Bronchial epithelial cell (primary cell): ENCODE measurements at places on chromosomes 2 and 18. TPM values are rescaled to one million over a fixed set of nuclear protein-coding genes. Genes with fewer than 3 reads are reported as not detected.

Gene SERPINB3
- 22.4 and 165 TPM in 2 replicates for total RNA-seq

- DNase-seq, result no peak
Observed at GRCh38 chr2:159000072-159000471, 31.6 kb downstream of the TANC1 start.

GRCh38 chr18:34710934-34711333, 836 bp downstream of the DTNA start:
- peak; percentile 34 for DNase-seq

DNA sequence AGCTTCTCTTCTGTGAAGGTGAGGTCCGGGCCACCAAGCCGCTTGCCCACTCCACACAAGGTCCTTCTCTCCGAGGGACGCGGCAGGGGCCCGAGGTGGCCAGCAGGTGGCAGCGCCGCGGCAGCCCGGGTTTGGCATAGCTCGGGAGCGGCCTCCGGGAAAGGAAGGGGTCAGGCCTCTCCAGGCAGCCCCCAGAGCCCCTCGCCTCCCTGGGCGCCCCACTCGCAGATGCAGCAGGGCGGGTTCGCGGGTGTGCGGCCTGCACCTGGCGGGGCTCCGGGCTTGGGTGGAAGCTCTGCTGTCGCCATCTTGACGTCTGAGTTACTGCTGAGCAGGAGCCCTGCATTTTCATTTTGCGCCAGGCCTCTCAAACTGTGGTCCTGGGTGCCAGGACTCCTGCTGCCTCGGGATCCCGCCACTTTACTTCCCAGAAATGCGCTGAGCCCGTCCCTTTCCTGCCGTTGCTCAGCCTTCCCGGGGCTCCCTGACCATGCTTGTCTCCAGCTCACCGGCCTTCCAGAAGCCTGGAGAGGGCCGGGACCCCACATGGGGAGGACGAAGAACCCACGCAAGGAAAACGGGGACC, 18.6 kb upstream of the NCL start:
- peak; percentile 29 for DNase-seq

GRCh38 chr2:15265889-15266288, 295.2 kb downstream of the NBAS start:
- no peak for DNase-seq

- DNase-seq, result no peak
Observed at GRCh38 chr2:110829413-110830146, 97.2 kb downstream of the ACOXL start.

- peak; percentile 61 for DNase-seq
Observed at GRCh38 chr18:7876354-7877104, 309.4 kb downstream of the PTPRM start.
